CD4-positive, alpha-beta T cell treated with Interleukin-4 for 4 hours (primary cell): ENCODE measurements at places on chromosomes 5 and 9.

GRCh38 chr5:170348137-170348633 lies 41.0 kb downstream of the KCNMB1 start:
- no peak for DNase-seq

DNA sequence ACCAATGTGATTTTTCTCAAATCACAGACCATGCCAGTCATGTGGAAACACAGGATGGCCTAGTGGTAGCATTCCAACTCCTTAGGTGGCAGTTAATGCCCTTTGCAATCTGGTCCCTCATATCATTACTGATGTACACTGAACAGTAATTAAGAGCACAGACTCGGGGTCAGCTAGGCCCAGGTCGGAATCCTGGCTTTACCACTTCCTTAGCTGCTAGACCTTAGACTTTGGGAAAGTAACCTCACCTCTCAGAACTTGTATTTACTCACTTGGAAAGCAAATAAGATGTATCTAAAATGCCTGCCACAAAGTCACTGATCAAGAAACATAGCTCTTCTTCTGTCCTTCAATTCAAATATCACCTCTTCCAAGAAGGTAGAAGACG lies 112.8 kb downstream of the MAPKAP1 start:
- no peak for DNase-seq

- no peak for DNase-seq
Observed at GRCh38 chr5:110687485-110687884, 39.0 kb downstream of the TMEM232 start.

DNA sequence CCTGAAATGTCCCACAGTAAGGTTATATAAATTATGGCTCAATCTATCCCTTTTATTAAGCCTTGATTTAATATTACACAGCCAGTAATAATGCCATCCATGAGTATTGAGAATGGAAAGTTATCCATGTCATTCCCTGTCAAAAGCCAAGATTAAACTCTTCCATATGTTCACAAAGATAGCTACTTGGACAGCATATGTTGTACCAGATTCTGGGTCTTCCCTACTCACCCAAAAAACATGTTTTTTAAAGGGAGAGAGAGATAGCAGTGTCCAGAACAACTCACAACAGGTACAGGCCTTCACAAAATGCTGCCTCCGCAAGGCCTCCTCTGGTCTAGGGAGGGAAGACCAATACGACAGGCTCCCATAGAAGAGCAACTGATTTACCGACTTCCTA lies 15.4 kb downstream of the CDK5RAP2 start:
- no peak for DNase-seq

DNA sequence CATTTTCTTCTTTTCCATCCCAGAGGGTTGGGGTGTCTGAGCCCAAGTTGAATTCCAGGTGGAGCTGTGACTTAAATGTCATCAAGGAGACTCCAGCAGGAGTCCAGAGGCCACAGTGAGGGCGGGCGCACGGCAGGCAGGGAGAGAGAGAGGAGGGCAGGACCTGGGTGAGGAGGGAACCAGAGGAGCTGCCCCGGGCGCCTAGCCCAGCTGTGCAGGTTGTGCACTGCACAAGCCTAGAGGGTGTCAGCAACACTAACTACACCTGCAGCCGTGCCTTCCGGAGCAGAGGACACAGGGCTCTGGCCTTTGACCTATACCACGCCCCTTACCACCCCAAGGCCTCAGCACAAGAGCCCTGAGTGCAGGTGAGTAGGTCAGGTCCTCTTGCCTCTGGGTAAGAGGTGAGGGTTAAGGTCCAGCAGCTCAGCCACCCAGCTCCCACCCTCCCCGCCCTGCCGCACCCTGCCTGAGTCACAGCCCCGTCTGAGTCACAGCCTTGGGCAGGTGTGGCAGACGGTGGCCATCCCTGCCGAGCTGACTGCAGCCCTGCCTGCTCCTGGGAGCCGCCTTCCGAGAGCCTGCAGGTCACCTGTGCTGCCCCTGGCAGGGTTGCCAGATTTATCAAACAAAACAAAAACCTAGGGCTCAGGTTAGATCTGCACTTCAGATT lies 6.4 kb upstream of the AGPAT2 start:
- DNase-seq = peak; percentile 10

- no peak for DNase-seq
Observed at GRCh38 chr5:124054564-124054963, 542.6 kb downstream of the CSNK1G3 start.

DNA sequence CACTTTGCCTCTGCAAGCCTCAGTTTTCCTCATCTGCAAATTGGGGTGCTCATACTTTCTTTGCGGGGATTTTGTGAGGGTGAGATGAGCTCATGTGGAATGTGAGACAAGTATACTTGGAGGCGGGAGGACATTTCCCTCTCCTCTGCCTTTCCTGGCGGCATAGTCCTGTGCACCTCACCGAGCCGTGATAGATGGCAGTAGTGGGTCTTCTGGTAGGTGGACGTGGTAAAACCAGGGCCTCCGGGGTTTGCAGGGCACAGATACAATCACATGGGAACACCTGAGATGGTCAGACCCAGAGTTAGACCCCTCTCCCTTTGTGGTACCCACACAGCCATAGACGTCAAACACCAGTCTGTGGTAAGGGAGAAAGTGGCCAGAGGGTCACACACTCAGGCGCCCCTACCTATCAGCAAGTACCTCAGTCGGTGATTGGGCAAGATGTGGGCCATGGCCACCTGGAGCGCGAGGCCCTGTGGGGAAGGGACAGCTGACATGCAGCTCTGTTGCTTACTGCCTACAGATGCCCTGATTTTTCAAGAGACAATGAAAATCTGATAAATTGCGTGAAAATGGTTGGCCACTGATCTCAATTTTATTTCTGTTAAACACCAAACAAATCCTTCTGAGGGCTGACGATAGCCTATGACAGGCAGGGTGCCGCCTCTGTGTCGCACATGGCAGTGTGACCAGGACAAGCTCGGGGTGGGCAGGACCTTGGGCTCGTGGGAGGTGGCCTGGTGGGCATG lies 9.9 kb downstream of the ERGIC1 start:
- DNase-seq = no peak
